ENCODE measurements at places on chromosomes 2 and 18.

DNA sequence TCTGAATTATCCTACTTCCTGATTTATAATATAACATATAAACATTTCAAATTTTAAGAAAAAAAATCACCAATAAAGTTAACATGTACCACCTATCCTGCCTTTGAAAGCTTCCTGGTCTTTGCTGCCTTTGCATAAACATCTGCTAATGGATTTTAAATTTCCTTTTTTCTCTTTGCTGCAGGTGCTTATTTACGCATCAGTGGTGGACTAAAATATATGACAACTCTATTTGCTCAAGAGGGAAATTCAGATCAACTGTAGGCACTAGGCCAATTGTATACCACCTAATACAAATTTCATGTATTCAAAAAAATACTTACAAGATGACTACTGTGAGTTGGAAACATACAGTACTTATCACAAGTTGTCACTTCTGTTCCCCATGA lies 57.2 kb downstream of the RAD51AP2 start:
- DNase-seq = no peak

DNA sequence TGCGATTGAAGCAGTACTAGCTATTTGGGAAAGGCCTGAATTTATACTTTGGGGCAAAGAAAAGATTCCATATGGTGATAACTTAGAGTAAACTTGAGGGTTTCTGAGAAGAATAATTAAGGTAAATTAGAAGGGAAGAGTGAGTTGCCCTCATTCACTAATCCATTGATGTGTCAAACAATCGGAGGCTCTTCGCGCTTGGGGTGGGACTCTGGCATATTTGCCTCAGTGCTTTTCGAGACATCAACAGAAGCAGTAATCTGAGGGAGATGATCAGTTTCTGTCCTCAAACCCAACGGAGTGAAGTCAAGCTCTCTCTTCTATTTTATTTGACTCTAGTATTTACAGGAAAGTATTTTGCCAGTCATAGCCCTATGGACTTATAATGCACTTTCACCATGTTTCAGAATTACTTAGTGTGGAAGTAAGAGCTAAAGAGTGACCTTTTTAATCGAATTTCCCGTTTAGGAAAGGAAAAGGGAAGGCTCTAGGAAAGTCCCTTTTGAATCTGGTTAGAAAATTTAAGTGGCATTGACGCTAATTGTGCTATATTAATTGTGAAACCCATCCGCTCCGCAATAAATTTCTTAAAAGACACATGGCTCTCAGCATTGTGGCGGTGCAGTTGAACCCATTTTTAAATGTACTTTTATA lies 1.3 kb downstream of the RAB10 start:
- DNase-seq = no peak

GRCh38 chr2:38592951-38593350 lies 9.8 kb downstream of the HNRNPLL start:
- no peak for DNase-seq

GRCh38 chr18:56568986-56569385 lies 69.4 kb downstream of the TXNL1 start:
- no peak for DNase-seq

DNA sequence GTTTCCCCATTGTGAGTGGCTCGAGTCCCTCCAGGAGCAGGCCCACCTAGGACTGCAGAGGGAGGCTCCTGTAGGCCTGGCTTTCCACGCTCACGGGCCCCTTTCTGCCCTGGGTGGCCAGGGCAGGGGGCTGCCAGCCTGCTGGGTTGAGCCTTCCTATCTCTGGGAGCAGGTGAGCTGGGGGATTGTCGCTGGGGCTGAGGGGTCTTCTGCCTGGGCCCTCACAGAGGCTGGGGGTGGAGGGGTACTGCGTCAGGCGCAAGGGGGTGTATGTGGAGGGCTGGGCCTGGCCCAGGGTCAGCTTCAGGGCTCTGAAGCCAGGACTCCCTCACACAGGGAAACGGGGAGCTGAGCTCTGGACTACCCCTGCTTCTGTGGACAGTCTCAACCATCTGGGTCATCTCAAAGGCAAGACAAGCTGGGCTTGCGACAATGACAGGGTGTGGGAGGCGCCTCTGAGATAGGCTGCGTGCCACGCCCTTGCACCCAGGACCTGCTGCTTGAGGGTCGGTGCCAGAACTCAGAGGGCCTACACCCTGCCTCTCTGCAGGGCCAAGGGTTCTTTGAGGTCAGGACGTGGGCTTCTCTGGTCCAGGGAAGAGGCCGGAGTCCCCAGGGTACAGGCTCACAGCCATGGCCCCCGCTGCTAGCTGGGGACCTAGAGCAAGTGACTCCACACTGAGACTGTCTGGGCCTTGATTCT lies 206.1 kb downstream of the TWIST2 start:
- no peak for DNase-seq

All from stimulated activated CD4-positive, alpha-beta T cell treated with anti-CD3 and anti-CD28 coated beads, Interleukin-1b, Interleukin-23, amount 100 ng/mL, for 48 hours (primary cell).